Adrenal gland (tissue), 19 donors: ENCODE measurements at places on chromosomes 1 and 21.

- no peak for DNase-seq
These were observed 12.8 kb downstream of the CACHD1 start for GRCh38 chr1:64482720-64483119.

- DNase-seq: no peak
These were observed 5.8 kb downstream of the OLIG1 start for GRCh38 chr21:33075596-33076195.

GRCh38 chr1:230215529-230215928, 148.5 kb downstream of the GALNT2 start:
- no peak for DNase-seq

GRCh38 chr1:14522926-14523241, 75.6 kb upstream of the KAZN start:
- DNase-seq: no peak

GRCh38 chr1:14064649-14065442, 364.9 kb downstream of the PRDM2 start:
- no peak for DNase-seq

DNA sequence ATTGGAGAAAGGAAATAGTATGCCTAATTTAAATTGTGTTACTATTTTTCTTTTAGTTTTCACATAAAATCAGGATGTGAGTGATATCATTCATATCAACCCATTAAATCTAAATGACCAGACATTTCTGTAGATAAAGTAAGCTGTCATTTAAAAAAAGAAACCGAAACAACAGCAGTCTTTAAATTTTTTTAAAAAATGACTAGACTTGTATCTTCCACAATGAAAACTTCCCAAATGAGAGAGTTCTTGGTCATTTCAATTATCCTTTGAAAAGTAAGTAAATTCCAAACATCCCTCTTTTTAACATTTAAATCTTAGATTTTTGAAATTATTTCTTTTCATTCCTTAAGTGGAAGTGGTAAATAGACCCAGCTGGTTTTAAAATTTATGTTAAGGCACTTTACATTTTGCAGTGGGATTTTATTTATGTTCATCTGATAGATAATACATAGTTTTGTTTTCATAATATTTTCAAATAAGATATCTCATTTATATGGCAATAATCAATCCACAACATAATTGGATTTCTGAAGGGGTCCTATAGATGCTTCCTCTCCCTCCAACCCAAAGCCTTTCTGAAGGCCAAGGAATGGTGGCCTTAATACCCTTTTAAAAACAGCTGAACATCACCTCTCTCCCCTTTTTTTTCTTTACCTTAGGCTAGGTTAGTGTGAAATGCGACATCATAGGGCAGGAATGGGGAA, 3.1 kb downstream of the FOXD3 start:
- DNase-seq: no peak

GRCh38 chr1:50358962-50359361, 64.3 kb downstream of the DMRTA2 start:
- DNase-seq: no peak

DNA sequence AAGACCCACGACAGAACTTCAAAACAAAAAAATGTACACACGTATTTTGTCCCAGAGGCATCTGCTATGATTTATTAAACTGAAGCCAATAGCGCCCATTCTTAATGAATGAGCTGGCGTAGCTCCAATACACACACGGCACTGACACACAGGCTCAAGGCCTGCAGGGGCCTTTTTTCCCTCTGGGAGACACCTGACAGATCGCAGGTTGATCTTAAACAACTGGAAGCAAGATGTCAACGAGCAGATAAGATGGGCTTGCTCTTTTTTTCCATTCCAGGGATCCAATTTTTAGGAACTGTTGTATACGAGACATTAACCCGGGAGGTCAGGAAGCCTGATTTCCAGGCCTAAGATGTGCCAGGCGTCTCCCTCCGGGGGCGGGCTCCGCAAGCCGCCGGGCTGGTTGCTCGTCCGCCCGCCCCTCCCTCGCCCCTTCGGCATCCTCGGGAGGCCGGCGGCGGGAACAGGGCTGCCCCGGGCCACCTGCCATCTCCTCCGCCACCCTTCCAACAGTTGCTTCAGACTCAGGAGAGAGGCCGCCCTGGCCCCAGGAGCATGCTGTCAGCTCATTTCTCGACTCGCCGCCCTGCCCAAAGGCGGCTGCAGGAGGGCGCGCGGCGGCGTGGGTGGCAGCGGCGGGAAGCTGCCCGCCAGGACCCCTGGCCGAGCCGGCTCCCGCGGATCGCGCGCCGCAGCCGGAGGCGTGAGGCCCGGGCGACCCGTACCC, 735 bp downstream of the TTC13 start:
- DNase-seq: peak; percentile 64

- no peak for DNase-seq
These were observed 344.4 kb upstream of the PROX1 start for GRCh38 chr1:213643360-213643759.

- no peak for DNase-seq
These were observed 294.9 kb upstream of the ADGRL2 start for GRCh38 chr1:81505831-81506230.

GRCh38 chr1:157439302-157439954, 112.9 kb downstream of the FCRL5 start:
- no peak for DNase-seq

- DNase-seq: peak; percentile 16
These were observed 43.3 kb downstream of the PHC2 start for GRCh38 chr1:33387625-33388024.

DNA sequence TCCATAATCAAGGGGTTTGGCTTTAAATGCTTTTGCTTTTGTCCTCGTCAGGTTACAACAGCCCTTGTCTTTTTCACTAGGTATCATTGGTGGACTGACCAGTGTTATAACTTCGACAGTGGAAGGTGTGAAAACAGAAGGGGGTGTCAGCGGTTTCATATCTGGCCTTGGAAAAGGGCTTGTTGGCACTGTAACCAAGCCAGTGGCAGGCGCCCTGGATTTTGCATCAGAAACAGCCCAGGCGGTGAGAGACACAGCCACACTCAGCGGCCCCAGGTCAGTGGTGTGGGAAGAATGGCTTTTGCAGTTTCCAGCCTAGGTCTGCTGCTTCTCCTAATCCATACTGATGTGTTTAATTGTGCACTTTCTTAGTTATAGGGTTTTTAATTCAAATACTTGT, 157.9 kb downstream of the DHRS3 start:
- no peak for DNase-seq

DNA sequence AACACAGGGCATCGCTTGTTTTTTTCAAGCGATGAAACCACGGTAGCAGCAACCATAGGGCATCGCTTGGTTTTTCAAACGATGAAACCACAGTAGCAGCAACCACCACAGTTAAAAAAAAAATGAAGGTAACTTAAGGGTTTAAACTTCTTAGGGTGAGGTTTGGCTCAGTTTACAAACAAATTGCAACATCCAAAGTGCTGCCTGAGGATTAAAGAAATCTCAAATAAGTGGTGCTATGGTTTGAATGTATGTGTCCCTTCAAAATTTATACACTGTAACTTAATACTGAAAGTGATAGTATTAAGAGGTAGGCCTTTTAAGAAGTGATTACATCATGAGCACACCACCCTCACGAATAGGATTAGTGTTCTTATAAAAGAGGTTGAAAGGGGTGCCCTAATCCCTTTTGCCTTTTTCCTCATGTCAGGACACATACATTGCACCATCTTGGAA, 6.4 kb upstream of the GBP5 start:
- DNase-seq: no peak

GRCh38 chr1:174040387-174040786, 18.2 kb upstream of the RC3H1 start:
- DNase-seq: peak; percentile 73

DNA sequence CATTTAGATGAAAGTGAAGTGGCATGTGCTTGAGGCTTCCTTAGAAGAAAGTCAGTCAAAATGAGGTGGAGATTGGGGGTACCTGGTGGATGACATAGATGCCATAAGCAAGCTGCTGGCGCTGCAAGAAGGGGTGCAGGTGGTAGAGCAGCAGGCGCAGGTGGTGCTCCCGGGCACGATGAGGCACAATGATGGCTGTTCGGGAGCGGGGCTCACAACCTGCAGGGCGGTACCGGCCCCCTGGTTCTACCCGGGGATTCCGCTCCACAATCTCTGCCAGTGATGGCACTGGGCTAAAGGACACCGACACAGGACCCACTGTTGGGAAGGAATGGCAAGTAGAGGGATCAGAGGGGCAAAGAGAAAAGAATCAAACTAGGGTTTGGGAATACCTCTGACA, 2.4 kb downstream of the B4GALT3 start:
- DNase-seq: no peak

DNA sequence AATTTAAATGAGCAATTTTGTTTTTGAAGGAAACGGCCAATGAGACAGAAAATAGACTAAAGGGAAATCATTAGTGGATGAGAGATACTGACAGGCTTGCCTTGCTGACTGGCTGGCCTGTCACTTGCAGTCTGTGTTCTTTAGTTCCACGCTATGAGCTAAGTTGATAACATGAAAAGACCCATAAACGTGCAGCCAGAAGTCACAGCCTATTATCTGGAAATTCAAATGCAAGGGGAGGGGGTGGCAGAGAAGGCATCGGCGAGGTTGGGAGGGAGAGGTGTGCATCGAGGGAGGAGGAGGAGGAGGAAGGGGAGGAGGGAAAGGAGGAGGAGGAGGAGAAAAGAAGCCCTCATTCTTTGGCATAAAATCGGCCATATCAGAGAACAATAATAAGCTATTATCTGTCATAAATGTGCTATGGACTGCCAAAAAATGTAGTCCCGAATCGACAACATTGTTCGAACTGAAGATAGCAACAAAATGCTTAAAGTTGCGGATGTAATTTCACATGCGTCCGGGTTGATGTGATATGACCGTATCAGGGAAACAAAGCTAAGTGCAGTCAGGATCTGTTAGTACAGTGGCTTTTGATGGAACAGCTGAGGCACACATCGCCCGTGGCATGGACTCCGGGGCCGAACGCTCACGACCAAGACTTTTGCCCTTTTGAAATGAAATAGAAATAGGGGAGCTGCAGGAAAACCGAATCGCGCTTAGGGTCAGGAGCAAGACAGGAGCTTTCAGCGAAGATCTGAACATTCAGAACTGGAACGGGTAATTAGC, 11.6 kb upstream of the BARHL2 start:
- DNase-seq: no peak

DNA sequence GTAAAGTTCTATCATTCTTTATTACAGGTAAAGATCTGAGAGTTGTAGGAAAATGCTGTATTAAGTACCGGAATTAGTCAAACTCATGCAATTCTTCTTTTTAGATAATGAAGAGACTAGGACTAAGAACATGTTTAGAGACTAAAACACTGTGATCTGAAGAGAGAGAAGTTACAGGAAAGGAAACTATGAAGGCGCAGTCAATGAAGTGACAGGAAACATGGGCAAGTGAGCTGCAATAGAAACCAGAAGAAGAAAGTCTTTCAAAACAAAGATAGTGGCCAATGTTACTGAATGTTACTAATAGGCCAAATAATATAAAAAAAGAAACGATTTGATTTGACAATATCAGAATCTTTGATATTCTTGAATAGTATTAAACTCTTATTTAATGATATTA, 659.4 kb upstream of the RGS18 start:
- no peak for DNase-seq

DNA sequence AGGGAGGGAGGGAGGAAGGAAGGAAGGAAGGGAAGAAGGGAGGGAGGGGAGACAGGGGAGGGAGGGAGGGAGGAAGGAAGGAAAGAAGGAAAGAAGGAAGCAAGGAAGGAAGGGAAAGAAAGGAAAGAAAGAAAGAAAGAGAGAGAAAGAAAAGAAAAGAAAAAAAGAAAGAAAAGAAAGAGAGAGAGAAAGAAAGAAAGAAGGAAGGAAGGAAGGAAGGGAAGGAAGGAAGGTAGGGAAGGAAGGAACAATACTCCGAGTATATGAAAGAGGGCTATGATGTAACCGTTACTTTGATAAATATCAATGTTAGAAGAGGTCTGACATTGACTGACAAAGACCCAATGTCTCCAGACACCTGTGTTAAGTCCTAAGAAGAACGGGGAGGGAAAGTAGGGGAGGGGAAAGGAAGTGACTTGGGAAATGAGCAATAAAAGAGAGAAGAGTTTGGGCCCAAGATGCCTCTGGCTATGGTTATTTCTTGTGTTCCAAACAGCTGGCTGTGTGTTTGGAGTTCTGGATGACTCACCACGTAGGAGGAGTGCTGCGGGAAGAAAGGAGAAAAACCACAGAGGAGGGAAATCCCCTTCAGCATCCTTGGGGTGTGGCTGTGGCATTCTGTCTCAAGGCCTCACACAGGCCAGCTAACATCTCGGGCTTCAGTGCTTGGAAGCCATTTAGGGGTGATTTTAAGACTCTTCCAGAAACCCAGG, 37.0 kb upstream of the RXRG start:
- DNase-seq: peak; percentile 21

GRCh38 chr1:110902820-110903463, 30.0 kb downstream of the CD53 start:
- DNase-seq: no peak

DNA sequence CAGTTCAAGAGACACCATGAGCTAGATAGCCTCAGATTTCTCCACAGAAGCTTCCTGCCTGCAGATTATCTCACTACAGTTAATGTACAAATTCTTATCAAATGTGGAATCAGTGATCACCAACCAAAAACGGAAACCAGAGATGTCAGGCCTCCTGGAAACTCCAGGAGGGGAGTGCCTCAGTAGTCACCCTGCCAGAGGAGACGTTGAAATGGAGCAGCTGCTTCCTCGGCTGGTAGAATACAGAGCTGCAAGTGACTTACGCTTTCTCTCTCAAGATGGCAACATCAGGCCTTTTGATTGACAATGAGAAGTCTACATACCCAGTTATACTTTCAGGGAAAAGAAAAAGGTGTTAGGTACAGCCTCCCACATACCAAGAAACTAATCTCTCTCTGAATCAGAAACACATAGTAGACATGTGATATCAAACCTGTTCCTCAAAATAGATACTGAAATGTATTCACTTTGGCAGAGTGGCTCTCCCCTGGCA, 52.2 kb downstream of the ACP6 start:
- DNase-seq: no peak

- DNase-seq: no peak
These were observed 8.6 kb downstream of the SEMA6C start for GRCh38 chr1:151137789-151138188.

DNA sequence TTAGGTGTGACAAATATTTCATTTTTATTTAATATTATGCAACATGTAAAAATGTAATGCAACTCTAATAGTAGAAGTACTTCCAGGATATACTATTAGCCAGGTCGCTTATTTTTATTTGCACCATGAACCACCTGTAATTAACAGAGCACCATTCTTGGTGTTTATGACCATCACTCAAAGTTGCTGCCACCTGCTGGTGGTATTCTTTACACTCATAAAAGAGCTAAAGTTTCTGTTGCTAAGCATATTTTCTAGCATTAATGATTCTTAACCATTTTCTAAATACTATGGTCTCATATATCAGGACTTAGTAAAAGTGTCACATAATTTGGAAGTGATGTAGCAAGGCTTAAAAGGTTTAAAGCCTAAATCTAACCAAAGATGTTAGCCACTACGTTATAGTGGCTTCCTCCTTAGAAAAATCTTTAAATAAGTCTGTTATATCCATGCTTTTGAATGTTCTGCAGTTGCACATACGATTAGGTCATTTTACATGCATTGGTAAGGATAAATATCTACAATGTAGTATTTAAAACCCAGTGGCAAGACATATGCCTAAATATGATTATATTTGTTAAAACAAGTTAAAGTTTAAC, 244.5 kb downstream of the NEGR1 start:
- peak; percentile 31 for DNase-seq
